ENCODE measurements at places on chromosomes 7 and 10.

- no peak for DNase-seq
Observed at GRCh38 chr7:7719236-7719635, 829 bp upstream of the RPA3 start.

DNA sequence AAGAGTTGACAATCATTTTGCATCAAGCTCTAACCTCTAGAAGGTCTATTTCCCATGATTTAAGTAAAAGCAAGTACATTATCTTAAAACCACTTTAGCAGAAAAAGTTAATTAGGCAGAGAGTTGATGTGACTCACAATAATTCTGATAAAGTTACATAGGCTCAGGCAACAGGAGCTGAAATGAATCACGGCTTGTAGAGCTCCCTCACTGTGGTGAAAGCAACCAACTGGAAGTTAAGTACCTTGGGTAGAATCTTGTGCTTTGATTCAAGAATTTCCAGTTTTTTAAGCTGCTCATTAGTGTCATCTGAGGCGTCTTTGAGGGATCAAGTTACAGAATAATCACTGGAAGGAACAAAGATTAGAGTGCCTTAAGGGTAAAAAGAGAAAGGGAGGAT is 68.9 kb upstream of the NFE2L3 start:
- no peak for DNase-seq

DNA sequence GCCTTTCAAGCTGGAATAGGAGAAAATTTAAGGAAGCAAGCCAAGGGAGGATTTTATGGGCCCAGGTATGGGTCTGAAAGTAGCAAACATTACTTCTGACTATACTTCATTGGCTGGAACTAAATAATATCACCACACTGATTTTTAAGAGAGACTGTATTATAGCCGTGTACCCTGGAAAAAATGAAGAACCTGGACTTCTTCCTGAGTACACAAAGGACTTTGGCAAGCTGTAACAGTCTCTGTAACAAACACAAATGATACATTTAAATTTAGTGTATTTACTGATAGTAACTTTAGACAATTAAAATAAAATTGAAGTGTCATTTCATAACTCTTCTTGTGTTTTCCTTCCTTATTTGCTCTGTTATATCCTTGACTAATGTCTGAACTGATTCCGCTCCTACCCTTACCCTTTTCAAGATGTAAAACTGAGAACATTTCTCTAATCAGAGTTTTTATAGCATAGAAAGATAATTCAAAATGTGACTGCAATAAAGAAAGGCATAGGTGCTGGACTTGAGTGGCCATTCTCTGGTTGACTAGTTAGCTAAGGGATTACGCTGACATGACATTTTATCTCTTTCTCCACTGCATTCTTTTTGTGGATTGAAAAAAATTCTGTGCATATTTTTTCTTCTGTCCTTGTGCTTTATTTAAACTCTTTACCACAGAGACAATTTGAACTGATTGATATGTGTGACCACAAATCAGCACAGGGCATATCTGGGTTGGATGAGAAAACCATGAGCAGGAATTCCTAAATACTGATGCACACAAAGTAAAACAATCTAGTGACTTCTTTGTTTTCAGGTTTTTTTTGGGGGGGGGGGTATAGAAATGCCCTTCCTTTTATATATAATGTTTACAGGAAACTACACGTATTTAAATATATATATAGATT is 349.7 kb downstream of the MDFIC start:
- DNase-seq: peak; percentile 25

- no peak for DNase-seq
Observed at GRCh38 chr10:43806831-43807640, 158.4 kb upstream of the ZNF32 start.

DNA sequence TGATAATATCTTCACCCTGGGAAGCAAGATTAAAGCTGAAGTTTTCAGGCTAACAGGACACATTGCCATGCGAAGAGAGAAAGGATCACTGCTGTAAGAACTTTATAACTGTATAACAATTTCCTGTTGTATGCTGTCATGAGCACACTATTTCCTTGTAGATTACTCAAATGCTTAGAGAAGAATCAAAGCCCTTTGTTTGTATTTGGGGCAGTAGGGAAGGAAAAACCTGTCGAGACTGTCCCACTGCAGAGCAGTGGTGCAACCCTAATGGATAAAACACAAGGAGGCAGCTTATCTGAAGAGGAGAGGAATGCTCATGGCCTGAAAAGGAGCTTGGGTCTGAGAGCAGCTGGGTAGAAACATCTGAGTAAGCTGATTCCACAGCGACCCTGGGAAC is 327.7 kb upstream of the NPSR1 start:
- DNase-seq: no peak

- peak; percentile 62 for DNase-seq
Observed at GRCh38 chr10:118241229-118242137, 100.6 kb downstream of the FAM204A start.

- DNase-seq: no peak
Observed at GRCh38 chr7:155918720-155919390, 106.6 kb upstream of the SHH start.

- no peak for DNase-seq
Observed at GRCh38 chr7:22223807-22224206, 133.1 kb downstream of the RAPGEF5 start.

DNA sequence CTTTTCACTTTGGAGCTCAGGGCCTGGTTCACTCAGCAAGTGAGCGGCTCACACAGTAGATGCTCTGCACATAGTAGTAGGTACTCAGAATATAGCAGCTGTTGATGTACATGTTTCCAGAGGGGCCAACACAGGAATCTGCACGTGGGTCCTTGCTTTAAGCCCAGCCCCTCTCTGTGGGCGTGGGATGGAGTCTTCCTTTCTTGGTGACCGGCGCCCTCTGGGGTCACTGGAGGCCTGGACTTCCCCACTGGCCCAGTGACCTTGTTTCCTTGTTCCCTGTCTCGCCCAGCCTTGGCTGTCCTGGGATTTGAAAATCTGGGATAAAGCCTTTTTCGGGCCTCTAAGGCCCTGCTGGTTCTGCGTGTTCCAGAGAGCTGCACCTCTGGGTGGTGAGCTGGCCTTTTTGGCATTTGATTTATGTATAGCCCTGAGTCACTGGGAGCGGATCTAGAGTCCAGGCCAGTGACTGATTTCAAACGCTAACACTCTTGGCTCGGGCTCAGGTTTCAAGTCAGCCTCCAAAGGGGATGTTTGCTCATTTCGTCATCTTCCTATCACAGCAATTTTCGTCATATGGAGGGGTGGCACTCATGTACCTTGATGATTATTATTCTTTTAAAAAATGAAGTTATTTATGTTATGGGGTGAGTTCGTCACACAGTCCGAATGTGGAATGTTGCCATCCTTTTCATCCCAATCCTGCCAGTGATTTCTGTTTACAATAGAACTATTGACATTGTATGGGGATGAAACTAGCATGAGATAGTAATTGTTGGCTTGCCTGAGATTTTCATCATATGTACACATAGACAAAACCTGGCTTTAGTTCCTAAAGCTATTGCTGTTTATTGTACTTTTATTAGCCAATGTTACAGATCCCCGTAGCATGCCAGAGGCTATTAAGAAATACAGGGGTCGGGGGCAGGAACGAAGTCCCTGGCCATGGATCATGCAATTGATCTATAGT is 65.5 kb downstream of the CUX1 start:
- peak; percentile 100 for DNase-seq

DNA sequence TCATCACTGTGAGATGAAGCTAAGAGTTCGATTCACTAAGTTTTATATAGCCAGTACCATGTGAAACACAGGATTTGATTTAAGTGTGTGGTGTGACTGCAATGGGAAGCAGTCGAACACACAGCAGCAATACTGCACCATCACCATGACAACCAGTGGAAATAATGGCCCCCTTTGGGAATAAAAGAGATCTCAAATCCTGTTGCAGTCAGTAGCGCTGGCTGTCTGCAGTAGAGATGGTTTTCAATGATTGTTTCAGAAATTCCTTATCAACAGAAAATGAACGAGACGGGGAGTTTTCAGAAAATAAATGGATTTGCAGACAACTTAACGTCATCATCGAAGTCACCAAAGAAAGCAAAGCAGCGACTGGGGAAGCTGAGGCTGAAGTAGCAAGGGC is 91.0 kb downstream of the PTPRE start:
- no peak for DNase-seq

DNA sequence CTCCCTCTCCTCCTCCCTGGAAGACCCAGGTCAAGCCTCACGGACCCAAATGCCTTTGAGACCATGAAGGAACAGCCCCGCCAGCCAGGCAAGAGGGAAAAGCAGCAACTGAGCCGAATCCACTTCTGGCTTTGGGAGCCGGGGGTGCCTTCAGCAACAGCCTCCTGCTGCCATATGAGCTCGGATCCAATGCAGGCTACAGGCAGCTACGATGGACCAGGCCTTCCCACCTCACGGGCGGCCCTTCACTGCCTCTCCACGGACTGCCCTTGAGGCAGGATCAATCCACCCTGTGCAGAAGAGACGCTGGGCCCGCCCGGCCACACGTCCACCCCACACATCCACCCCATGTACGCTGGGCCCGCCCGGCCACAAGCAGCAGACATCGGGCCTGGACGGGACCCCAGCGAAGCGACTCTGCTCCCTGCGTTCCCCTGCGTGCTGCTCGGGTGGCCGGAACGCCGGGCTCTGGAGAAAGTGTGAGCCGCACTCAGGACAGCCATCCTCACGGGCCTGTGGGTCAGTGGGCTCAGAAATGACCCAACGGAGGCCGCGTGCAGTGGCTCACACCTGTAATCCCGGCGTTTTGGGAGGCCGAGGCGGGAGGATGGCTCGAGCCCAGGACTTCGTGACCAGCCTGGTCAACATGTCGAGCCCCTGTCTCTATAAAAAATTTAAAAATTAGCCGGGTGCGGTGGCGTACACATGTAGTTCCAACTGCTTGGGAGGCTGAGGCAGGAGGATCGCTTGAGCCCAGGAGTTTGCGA is 82.0 kb downstream of the FOXL3 start:
- no peak for DNase-seq

DNA sequence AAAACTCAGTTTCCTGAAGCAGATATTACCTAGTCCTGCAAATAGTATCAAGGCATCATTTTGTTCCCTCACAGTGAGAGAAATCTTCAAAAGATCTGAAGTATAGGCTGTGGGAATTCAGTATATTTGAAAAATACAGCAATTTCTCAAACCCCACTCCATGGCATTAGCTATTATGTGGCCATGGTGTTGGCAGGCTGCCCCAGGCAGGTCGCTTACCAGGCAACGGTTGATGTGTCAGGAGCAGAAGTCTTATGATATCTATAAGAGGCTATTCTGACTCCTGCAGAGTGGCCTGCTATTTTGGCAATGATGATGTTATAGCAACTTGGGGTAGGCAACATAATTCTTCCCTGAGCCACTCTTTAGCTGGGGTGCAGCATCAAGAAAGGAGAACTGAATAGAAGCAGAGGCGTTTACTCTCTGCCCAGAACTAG is 187.9 kb downstream of the PLXDC2 start:
- no peak for DNase-seq

GRCh38 chr10:66394342-66395063 is 531.3 kb upstream of the LRRTM3 start:
- no peak for DNase-seq

DNA sequence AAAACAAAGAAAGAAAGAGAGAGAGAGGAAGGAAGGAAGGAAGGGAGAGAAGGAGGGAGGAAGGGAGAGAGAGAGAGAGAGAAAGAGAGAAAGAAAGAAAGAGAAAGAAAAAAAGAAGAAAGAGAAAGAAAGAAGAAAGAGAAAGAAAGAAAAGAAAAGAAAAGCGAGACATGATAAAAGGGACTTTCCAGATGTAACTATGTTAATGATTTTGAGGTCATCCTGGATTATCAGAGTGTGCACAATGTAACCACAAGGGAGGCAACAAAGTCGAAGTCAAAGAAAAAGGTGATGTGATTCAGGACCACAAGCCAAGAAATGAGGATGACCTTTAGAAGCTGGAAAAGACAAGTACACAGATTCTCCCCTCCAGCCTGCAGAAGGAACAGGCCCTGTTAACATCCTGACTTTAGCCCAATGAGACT is 48.9 kb upstream of the PAX2 start:
- DNase-seq: no peak

DNA sequence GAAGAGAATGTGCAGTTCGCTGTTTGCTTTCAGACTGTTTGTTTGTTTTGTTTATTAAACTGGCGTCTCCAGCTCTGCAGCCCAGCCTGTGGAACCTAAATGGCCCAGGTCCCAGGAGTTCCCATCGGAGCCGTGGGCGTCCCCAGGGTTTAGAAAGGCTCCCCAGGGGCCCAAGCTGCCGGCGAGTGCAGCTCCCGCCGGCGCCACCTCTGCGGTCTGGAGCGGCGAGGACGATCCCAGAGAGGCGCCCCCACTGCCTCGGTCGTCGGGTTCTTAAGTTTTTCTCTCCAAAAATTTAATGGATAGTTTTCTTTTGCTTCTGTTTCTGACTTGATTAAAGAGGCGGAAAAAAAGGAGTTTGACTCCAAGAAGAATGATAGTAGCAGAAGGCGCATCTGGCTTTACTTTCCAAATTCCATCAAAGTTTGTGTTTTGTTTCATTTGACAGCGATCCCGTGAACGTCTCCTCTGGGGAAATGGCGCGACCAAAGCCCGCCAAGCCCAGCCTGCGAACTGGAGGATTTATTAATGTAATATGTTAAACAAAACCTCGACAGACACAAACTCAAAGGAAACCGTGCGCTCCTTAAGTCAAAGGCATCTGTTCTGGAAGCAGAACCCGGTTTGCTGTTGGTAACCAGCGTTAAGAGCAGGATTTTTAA is 718 bp upstream of the FZD1 start:
- no peak for DNase-seq

DNA sequence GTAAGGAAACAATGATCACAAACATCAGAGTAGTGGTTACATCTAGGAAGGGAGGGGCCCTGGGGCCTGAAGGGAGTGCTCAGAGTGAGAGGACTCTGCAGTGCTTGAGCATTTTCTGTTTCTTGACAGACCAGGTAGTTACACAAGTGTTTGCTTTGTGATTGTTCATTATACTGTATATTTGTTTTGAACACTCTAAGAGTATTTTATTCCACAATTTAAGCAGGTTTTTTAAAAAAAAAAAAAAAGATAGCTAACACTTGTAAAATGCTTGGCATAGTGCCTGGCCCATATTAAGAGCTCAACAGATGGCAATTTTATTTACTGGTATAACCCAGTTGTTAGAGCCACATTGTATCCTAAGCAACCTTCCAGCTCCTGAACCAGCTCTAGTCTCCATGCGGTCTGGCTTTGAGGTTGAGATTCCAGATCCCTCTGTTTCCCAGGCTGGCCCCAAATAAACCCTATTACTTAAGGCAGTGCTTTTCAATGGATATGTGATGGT is 20.1 kb upstream of the ATXN7L1 start:
- DNase-seq: no peak

- DNase-seq: no peak
Observed at GRCh38 chr10:116268976-116269375, 4.0 kb downstream of the GFRA1 start.

DNA sequence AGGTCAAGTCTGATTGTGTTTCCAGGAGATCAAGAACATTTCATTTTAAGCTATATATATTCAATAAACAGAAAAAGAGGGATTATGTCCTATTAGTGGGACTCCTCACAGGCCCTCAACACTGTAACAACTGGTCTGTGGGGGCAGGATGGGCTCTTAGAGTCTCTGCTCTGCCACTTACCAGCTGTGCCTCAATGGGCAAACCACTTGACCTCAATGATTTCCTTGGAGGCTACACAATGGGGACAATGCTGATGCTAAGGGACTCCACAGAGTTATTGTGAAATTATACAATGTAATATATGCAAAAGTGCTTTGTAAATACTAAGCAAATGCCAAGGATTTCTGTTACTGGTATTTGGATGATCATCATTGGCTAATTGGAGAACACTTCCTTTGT is 33.2 kb upstream of the MXI1 start:
- DNase-seq: no peak

Measured in amniotic stem cell (primary cell).